ENCODE measurements at places on chromosomes 4 and X. TPM values are rescaled to one million over a fixed set of nuclear protein-coding genes. Genes with fewer than 3 reads are reported as not detected.

- no peak for DNase-seq
Observed at GRCh38 chr4:26471890-26472289, 18.4 kb downstream of the CCKAR start.

DNA sequence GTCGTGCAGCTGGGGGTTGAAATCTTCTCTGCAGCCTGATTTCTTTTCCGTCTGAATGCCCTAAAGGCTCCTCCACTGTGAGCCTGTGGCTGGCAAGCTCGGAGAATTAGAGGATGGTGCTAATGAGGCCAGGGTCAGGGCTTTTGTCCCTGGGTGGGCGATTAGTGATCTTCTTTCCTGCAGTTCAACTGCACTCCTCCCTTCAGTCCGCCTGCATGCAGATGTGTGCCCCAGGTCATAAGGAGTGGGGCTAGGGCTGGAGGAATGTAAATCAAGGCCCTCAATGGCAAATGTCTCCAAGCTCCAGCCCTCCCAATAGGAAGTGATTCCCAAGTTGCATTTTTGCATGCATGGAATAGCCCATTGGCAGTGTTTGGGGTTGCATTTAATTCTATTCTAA, 405.0 kb downstream of the AFF2 start:
- DNase-seq: no peak

- no peak for DNase-seq
Observed at GRCh38 chr4:37430718-37431416, 186.3 kb downstream of the NWD2 start.

The CXXC4 gene
- not detected for total RNA-seq

GRCh38 chr4:12729384-12729783, 754.8 kb downstream of the RAB28 start:
- no peak for DNase-seq

- no peak for DNase-seq
Observed at GRCh38 chrX:77694491-77694890, 91.5 kb downstream of the ATRX start.

The GPM6B gene
- not detected for total RNA-seq

The CNGA2 gene
- total RNA-seq: not detected

The TNMD gene
- not detected for total RNA-seq

The TMPRSS11A gene
- total RNA-seq: not detected

The SULT1E1 gene
- not detected for total RNA-seq

- DNase-seq: no peak
Observed at GRCh38 chrX:119411959-119412358, 12.8 kb downstream of the SLC25A43 start.

- no peak for DNase-seq
Observed at GRCh38 chr4:30399476-30399875, 320.7 kb upstream of the PCDH7 start.

The CSAG2 gene
- 1.3 TPM for total RNA-seq

The TCEAL8 gene
- total RNA-seq: 41.9 TPM
